Effector memory CD8-positive, alpha-beta T cell (primary cell): ENCODE measurements at places on chromosomes 6 and 20.

GRCh38 chr6:157708933-157709332 is 114.1 kb upstream of the SNX9 start:
- no peak for DNase-seq

- no peak for DNase-seq
Observed at GRCh38 chr6:139346392-139346791, 28.1 kb downstream of the CITED2 start.

- no peak for DNase-seq
Observed at GRCh38 chr20:37907677-37908401, 4.9 kb downstream of the VSTM2L start.

- no peak for DNase-seq
Observed at GRCh38 chr6:48912503-48912902, 550.5 kb downstream of the MMUT start.

- no peak for DNase-seq
Observed at GRCh38 chr6:25017486-25017885, 81.7 kb upstream of the RIPOR2 start.

DNA sequence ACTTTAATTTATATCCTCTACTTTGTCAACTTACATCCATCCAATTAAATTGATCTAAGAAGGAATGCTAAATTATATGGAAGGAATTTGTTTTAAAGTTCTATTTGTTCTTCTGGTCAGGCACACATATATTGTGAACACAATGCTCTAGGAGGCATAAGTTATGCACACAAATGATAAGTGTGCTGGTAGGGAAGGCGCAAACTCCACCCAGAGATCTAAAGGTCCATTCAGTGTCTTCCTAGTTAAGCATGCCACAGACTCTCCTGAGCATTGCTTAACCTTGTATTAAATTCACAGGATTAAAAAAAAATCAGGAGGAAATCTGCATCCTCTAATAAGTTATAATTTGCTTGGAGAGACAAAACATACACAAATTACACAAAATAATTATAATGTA is 127.3 kb downstream of the RALGAPA2 start:
- no peak for DNase-seq

DNA sequence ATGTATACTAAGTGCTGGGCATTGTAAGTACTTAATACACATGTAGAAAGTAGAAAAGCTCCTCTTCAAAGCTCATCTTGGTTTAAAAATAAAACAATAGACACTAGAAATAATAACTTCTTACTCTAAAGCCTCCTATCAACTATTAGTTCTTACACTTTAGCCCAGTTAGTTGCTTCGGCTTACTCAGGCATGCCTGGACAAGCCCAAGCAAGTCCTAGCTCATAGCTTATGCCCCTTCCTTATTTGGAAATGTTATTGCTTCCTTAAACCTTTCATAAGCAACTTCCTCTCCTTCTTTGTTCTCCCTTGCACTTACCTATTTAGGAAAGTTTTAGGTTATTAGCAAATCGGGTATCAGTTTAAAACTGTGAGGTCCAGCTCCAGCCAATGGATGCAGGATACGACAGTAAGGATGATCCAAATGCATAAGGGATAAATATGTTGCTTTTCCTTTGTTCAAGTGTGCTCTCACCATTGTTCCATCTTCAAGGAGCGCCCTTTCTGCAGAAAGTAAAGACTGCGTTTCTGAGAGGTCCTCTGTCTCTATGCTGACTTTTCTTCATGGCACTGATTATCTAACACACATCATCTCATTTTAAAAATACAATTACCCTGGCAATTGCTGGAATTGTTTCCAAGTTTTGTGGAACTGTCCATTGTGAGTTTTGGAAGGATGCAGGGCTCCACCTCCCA is 12.3 kb downstream of the TMEM30A start:
- DNase-seq: no peak

DNA sequence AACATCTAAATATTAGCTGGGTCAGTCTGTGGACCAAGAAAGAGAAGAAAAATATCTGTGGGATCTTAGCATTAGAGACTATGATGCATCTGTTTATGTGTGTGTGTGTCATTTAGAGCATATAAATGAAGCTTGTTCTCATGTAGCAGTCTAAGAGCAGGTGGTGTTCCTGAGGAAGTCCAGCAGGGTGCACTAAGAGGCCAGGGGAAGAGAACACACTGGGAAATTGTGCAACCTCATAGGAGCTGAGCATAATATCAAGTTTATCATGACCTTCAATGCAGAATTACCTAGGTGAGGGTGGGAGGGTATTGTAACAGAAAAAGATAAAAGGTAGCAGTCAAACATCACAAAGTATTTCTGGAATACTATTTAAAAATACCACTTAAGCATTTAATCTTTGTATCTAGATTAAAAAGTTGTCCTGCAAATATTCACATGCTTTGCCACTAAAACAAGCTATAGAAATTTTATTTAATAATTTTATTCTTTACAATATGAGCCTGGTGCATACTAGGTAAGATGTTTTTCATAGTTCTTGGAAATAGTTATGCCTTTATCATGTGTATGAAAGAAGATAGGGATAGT is 80.5 kb downstream of the SMPDL3A start:
- DNase-seq: no peak

- DNase-seq: no peak
Observed at GRCh38 chr20:8242827-8243724, 111.0 kb downstream of the PLCB1 start.

DNA sequence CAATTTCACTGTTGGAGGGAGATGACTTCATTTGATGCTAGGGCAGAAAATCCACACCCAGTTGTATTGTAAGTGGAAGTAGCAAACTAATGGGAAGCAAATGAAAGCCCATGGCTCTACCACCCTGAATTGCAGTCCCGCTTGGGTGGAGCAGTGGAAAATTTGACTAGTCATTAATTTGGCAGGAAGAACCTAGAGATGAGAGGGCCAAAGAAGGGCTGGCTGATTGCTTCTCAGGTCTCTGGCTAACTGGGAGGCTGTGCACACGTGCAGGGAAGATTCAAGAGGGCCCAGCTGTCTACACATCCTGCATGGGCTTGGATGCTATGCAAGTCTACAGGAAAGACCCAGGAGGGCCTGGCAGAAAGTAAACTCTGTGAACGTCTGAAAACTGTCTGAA is 466.2 kb downstream of the TFAP2A start:
- DNase-seq: no peak

DNA sequence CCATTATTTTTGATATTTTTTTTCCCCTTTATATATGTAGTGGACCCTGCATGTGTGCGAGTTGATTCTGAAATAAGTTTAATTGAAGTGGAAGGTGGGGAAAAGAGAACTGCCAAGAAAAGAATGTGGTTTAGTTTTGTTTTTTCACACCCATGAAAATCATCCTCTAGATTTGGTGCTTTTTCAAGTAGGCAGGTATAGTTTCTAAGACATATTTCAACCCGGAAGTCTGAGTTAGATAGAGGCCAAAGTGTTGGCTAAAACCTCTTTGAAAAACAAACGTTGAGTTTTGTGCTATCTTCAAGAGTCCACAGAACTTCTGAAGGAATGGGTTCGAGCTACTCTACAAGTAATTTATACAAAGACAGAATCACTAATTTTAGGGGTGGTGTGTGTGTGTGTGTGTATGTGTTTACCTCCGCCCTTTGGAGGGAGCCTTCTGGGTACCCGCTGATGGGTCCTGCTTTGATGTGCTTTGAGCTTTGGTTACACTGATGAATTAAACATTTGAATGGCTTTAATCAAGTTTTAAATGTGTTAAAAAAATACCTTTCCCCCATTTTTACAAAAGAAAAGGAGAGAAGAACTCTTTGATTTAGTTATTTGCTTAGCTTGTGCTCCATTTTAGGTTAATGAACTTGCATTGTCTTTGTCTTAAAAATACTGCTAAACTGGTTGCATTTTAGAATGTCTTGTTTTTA is 2.5 kb downstream of the RREB1 start:
- DNase-seq: no peak

GRCh38 chr20:3686867-3687321 is 5.1 kb upstream of the ADAM33 start:
- no peak for DNase-seq

DNA sequence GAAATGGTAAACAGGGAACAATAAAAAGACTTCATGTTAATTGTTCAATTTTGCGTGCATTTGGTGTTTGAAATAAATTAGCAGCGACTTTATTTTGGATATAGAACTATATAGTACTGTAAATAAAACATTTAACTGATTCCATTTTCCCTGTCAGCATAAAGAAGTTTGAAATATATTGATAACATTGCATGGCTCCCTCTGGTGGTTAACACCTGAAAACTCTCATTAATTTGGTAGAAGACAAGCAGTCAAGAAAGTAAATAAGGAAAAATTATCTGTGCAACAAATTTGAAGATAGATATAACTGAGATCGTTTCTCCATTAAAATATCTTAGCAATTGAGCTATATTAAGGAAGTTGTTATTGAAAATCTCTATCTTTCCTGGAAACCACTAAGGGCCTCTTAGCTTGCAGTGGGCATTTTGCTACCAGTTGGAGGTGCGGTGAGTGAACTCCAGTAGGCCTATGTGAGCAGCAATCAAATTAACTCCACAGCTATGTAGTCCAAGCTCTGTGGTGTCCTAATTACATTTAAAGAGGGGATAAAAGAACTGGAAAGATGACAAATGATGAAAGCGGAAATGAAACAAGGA is 435.7 kb upstream of the FKBP1C start:
- DNase-seq: no peak

DNA sequence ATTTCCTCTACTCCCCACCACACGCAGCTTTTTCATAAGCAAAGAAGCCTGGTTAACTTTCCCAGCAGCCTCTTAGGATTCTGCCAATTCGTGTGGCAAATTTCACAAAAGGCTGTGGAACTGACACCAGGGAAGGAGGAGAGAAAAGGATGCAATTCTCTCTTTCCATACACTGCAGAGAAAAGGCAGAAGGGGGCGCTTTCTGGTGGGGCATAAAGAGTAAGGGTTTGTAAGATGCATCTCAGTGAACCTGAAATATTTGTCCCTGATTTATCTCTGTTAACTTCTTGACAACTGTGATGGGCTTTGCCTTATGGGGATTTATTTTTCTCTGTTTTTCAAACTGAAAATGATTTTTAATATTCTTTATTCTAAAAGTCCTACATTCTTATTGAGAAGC is 45.5 kb upstream of the GLP1R start:
- DNase-seq: no peak

DNA sequence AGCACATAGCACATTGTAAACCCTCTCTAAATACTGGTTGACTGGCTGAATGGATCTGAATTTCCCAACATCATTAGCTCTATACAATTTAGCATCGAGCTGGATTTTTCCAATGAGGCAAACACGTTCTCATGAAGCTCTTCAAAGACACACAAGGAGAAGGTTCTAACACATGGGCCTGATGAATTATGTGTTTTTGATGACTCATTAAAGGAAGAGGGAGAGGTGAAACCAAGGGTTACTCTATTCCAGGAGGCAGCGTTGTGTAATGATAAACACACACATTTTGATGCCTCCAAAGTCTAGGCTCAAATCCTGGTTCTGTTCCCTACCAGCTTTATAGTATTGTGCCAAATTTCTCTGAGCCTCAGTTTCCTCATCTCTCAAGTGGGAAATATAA is 84.3 kb downstream of the PFDN4 start:
- DNase-seq: no peak

GRCh38 chr6:8193541-8193940 is 91.2 kb upstream of the EEF1E1 start:
- no peak for DNase-seq

DNA sequence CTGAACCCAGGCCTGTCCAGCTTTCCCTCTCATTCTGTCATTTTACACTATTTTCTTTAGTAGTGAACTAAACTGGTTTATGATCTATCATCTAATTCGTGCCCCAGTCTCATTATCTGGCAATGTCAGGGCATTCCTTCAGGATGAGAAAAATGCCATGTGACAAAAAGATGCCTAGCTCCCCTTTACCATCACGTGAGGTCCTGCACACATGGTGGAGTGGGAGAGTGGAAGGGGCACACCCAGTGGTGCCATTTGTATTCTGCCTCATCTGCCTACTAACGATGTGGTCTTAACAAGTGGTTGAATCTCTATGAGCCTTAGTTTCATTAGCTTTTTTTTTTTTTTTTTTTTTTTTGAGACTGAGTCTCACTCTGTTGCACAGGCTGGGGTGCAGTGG is 41.2 kb downstream of the CDC5L start:
- no peak for DNase-seq

DNA sequence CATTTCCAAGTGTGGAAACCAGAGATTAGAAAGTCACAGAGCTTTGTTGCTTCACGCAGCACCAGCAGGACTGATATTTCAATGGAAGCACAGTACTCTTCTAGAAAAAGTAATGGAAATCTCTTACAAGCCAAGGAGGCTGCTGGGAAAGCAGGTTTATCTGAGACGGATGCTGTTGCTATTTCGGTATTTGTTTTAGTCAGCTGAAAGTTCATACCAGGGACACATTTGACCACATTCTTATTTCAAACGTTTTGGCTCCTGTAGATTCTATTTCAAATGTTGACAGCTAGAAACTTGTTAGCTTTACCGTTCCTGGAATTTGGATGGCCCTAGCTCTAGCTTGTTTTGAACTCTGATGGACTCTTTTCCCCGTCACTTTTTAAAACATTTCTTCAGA is 3.7 kb upstream of the TMEM242 start:
- no peak for DNase-seq

DNA sequence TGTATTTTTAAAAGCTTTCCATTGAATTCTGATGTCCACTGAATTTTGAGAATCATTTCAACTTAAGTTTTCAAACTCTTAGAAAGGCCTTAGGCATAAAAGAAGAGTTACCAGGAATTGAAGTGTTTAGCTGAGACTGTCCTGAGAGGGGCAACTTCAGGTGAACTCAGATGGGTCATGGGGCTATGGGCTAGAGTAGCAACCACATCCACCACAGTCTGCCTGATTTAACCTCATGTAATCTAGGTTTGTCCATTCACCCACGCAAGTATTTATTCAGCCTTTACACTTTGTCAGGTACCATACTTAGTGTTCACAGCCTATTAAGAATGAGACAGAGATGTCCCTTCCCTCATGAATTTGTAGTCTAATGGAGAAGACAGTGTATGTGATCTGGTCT is 501.0 kb downstream of the KIF16B start:
- no peak for DNase-seq

DNA sequence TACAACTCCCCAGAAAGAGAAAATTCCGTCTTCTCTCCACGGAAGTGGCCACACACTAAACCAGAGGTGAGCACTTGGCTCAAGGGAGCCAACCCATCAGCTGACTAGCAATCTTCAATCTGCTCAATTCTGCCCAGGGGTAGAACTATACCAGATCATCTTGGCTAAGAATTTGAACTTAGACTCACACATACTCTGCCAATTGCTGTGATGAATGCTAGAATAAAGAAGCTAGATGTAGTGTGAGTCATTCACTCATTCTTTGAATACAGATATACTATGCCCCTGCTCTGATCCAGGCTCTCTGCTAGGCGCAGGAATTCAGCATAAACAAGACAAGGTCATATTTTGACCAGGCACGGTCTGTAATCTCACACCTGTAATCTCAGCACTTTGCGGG is 147.9 kb upstream of the SHLD1 start:
- no peak for DNase-seq
